ENCODE measurements at places on chromosomes 2 and 18.

GRCh38 chr2:84878896-84879583 lies 1.8 kb downstream of the TRABD2A start:
- no peak for DNase-seq

DNA sequence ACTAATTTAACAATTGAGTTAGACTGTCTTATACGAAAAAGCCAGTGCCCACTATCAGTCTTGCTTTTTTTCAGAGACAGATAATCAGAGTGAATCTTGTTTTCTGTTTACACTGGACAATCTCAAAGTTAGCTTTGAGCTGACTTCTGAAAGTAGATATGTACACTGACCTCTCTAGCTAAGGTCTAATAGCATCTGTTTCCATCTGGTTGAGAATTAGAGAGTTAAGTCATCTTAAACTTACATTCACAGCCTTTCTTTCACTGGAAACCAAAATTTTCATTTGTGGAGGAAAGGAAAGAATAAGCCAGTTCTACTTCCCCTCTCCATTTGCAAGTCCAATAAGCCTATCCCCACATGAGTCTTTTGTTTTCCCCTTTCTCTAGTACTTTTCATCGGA lies 89.3 kb downstream of the VRK2 start:
- no peak for DNase-seq

- no peak for DNase-seq
Observed at GRCh38 chr2:19722531-19722971, 179.2 kb downstream of the TTC32 start.

GRCh38 chr2:149661844-149662243 lies 74.3 kb upstream of the MMADHC start:
- DNase-seq = no peak

DNA sequence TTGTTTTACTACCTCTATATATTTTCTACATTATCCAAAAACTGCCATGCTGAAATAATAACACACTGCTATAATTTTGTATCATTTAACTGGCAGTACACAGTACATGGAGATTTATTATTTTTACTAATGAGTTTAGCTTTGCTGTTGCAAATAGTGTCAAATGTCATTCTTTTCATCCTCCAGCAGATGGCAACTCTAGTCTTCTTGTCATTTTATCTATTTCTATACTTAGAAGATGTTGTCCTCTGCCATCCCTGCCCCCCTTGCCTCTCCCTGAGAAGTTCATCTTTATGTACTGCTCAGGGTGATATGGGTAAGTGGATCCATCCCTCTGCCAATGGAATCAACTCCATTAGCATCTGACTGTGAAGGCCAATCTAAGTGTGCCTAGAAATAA lies 21.7 kb upstream of the LRRTM1 start:
- DNase-seq = no peak

DNA sequence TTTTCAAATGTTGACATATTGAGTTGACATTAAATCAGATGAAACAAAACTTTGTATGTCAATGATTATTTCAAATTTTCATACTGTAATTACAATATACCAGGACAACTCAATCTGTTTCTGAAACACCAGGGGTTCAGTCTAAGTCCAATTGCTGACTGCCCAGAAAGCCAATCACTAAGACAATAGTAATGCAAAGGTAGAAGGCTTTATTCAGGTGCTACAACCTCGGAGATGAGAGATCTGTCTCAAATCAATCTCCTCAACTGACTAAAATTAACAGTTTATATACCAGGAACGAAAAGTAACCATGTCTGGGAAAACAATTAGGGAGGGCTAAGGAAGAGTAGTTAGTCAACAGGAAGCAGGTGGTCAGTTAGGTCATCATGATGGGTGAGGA lies 1400.4 kb downstream of the SUCLG1 start:
- no peak for DNase-seq

- DNase-seq = no peak
Observed at GRCh38 chr2:215929602-215930335, 83.6 kb downstream of the MREG start.

DNA sequence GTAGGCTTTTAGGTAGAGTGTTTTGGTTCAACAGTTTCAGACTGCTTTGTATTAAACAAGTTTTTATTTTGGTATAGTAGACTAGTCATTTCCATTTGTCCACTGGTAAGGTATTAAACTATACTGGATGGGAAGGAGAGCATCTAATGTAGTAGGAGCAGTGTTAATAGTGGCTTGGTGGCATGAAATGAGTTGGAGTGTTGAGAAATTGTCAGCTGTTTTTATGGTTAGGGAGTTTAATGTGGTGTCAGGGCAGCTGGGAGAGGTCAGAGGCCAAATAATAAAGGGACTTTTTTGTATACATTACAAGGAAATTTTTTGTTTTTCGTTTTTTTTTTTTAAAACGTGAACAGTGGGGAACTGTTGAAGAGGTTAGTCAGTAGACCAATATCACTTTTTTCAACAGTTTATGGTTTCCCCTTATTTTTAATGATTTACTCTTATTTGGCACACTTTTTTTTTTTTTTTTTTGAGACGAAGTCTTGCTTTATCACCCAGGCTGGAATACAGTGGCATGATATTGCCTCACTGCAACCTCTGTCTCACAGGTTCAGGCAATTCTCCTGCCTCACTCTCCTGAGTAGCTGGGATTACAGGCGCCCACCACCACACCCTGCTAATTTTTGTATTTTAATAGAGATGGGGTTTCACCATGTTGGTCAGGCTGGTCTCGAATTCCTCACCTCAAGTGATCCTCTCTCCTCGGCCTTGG lies 21.2 kb downstream of the ACTR3 start:
- DNase-seq = no peak

DNA sequence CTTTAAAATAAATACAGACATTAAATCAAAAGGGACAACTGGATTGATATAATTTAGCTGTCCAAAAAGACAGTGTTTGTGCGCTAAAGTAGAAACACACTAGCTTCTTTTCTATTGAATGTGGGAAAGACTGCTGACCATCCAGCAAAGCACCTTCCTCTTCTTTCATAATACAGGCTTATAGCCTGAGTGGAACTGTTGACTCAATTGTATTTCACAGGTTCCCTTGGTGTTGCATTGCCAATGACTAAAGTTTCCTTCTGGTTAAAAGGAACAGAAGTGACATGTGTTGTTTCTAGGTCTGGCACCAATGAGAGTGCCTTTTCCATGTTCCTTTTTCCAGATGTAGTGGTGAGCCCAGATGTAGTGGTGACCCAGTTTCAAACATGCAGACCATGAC lies 412.3 kb downstream of the RNF144A start:
- DNase-seq = no peak

GRCh38 chr2:234027641-234028040 lies 22.9 kb upstream of the SPP2 start:
- no peak for DNase-seq

DNA sequence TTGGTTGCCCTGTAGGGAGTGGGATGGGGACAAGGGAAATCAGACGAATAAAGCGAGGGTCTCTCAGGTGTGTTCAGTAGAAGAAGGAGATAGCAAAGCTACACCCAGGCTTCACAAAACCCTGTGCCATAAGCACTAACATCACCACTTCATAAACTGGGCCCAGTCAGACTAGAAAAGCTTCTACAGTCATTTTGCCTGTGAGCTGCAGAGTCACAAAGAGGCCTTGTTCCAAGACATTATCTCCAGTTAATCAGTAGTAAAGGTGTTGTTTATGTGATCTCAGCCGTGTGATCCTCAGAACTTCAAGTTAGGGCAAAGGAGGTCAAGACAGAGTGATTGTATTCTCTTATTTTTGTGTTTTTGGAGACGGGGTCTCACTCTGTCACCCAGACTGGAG lies 148.0 kb downstream of the GALR1 start:
- no peak for DNase-seq

DNA sequence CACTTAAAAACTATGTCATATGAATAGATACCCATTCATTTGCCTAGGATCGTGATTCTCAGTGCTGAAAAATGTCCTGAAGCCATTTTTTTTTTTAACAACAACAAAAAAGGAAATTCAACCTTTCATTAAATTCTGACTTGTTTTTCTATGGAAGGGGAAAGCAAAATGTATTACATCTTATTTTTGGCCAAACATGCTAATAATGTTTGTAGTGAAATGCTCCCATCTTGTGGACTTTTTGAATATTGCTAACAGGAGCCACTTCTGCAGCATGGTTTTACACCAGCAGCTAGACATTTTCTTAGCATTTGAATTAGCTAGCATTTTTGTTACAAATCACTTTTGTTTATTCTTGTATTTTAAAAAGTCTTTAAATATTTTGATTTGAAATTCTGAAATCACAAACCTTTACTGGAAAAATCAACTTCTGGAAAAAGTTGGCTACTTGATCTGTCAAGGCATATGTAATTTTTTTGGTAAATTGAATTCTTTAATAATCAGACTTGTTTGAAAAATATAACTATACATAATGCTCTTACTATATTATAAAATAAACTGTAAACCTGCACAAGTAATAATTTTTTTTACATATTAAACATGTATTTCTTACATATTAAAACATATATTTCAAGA lies 75.8 kb downstream of the KIDINS220 start:
- DNase-seq = no peak

- peak; percentile 86 for DNase-seq
Observed at GRCh38 chr2:172427256-172427989, at the start of gene ITGA6. TSS of gene ITGA6 (plus strand) at chr2:172427586.

DNA sequence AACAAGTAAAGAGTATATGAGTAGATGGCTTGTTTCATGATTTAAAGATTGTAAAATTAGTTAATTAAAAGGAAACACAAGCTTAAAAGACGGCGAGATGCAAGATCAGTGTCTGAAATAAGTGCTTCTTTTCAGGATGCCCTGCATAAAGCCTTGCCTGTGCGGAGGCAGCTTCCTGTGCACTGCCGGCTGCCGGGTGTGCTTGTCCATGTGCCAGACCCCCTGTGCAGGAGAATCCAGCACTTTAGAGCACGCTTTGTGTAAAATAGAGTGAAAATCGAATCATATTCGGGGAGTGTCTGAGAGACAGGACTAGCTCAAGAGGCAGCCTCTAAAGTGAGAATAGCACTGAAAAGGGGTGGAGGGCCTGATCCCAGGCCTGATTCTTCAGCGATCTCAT lies 154.7 kb downstream of the CHST9 start:
- no peak for DNase-seq

DNA sequence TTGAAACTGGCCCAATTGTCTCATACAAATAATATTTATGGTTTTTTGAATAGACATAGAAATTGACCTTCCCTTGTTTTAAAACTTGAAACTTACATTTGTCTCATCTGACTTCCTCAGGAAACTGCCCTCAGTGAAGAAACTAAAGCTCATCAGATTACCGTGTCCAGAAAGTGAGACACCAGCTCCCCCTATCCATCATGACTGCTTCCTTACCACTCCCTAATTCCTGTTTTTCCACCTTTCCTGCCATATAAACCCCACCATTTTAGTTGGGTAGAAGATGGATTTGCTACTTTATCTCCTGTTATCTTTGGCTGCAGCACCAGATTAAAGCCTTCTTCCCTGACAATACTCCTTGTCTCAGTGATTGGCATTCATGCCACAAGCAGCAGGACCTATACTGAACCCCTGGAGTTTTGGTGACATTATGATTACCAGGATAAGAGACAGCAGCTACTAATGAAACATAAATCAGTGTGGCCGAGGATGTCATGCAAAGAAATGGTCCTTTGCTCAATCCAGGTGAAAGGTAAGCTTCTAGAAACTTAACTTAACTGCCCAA lies 1627.6 kb upstream of the ZEB2 start:
- no peak for DNase-seq

GRCh38 chr18:21191596-21192307 lies 50.3 kb upstream of the GREB1L start:
- no peak for DNase-seq

DNA sequence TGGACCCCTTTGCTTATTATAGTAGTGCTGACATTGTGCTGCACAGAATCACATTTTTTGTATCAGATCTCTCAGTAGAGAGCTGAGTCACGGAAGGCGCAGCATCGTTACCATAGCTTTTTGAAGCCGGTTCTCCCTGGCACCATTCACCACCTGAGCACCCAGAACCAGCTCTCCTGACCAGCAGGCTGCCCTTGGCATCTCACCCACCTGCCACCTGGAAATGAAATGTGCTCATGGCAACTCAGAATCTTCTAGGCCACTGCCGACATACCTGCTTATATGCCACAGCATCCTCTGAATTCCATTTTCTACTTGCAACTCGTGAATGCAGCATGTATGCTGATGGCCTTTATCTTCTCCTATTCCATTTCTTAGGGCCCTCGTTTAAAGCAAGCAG lies 62.7 kb downstream of the COA5 start:
- DNase-seq = no peak

GRCh38 chr2:112092286-112093041 lies 37.4 kb downstream of the TMEM87B start:
- no peak for DNase-seq

DNA sequence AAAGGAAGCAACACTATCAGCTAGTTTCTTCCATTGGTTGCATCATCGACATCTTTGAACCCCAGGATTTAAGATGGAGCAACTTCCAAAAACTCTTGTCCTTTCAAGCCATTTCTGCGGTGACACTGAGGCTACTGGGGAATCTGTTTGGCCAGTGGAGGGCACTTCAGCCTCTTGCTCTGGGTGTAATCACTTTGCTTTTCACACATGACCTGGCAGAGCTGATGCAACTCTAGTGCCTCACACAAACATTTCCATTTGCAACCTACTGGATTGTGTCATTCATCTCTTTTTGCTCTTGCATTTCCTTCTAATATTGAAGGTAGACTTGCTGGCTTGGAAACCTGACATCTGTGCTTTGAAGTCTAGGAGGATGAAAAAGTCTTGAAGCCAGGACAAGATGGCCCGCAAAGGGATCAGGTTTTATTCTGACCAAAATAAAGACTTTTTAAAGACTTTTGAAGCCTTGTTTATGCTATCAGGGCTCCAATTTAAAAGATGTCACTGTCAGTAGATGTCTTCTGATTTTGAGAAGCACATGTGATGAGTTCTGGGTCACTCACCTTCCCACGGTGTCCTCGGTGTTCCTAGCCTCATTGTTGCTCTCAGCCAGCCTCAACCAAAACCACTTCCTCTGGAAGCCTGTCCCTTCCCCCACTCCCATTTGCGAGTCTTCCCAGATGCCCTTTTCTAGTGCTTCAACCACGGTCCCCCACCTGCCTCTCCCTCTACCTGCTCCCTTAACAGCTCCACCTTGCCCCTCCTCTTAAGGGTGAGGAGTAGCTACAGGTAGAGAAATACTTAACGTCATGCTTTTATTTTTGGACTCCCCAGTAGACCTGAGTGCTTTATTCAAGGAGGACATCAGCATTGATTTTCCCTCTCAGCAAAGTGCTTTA lies 69.7 kb upstream of the KCNE4 start:
- no peak for DNase-seq

GRCh38 chr2:162282765-162283425 lies 35.6 kb downstream of the IFIH1 start:
- no peak for DNase-seq

DNA sequence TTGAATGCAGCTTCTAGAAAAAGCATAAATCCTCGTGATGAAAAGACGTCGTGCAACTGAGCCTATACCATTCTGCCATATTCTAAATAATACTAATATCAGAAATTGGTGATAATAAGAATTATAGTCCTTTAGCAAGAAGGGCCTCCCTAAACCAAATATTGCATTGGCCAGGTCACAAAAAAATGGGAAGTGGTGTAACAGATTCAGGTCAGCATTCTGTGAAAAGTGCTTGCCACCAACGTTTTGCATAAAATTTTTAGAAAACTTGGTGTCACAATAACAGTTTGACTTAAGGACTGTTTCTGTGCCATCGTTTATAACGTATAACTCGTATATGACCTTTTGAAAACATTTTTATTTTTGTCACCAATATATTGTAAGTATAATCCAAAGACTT lies 603.6 kb downstream of the CPS1 start:
- no peak for DNase-seq
